ENCODE measurements at places on chromosomes 4 and X.

GRCh38 chr4:27005501-27005900, 144.9 kb downstream of the STIM2 start:
- DNase-seq: no peak

DNA sequence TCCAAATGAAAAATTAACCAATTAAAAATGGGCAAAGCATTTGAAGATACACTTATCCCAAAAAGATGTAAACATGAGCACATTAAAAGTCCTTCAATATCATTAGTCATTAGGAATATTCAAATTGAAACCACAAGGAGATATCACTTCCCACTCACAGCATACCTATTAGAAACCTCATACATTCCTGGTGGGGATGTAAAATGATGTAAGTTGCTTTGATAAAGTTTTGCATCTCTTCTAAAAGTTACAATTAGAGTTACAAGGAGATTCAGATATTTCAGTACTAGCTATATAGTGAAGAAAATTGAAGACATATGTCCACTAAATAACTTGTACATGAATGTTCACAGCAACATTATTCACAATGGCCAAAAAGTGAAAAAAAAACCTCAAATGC, 1109.3 kb upstream of the LCORL start:
- no peak for DNase-seq

DNA sequence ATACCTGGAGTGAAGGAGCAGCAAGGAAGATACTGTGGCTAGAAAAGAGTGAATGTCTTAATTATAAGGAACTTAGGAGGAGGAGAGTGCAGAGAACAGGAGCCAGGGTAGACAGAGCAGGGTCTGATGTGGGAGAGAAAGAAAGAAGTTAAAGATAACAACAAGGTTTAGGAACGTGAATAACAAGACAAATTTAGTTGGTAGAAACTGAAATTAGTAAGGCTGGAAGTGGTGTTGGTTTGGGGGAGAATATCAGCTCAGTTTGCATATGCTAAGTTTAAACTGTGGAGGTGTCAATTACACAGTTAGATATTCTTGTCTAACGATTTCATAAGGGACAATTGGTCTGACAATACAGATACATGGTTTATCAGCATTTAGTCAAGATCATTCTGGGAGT, 1123.7 kb upstream of the PABPC4L start:
- no peak for DNase-seq

DNA sequence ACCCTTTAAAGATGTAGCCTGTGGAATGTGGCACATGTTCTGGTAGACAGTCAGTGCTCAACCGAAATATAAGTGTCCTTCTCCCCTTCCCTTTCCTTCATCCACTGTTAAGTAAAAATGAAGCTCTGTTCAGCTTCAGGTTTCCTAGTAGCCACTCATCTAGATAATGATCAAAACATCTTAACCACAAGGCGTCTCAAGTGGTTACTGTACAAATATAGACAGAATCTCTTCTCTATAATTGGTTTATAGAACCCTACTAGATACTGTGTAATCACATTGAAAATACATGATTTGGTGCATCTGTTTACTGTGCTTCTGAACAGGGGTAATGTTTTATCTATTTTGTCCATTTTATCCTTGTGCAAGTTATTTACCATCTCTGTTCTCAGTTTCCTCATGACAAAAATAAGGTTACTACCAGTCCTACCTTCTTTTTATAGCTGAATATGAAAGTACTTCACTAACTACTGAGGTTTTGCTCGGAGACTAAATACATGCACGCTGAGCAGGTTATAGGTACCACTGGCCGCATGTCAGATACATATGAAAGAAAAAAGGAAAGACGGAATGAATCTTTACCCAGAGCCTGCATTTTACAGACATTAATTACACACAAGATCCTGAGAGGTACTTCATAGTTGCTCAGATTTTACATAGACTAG, 20.3 kb upstream of the SLC25A4 start:
- DNase-seq: no peak

DNA sequence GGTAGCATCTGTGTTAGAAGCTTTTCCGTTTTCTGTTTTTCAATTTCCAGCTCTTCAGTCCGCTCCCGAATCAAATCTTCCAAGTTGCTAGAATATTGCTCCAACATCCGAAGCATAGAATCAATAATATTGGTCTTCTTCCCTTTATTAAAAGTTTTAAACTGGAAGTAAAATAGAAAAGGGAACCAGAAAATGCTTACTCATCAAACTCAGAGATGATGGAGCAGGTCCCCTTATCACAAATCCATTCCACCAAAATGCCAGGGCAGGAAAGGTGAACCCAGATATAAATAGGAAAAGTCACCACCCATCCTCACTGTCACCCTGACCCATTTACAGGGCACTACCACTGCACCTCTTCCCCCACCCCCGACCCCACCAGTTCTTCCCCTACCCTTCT, 89.0 kb downstream of the GUCY2F start:
- no peak for DNase-seq

DNA sequence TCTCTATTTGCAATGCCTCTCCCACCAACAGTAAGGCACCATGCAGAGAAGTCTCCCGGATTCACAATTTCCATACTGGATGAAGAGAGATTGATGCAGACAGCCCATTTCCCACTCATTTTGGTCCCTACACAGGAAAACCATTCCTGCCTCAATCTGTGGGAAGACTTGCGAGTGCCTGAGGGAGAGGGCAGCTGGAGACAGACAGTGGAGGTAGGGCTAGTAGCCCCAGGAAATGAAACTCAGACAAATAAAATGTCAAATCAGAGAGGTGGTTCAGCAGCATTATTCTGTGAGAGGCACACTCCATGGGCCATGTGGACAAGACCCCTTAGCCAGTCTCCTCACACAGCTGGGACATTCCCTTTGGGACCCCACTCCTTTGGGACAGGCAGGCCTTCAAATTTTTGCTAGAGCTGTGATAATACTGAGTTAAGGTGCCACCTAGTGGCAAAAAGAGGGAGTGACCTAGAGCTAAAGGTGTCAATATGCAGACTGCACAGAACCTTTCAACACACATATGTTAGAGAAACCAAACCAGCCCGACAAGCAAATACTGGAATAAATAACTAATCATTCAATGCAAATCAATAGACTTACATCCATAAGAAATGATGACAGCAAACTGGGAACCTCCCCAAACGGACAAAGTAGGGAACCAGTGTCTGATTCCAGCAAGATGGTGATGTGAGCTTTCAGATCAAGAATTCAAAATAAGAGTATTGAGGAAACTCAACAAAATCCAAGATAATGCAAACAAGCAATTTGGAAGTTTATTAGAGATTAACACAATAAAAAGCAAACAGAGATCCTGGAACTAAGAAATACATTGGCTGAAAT, 1865.3 kb upstream of the AGA start:
- DNase-seq: no peak

DNA sequence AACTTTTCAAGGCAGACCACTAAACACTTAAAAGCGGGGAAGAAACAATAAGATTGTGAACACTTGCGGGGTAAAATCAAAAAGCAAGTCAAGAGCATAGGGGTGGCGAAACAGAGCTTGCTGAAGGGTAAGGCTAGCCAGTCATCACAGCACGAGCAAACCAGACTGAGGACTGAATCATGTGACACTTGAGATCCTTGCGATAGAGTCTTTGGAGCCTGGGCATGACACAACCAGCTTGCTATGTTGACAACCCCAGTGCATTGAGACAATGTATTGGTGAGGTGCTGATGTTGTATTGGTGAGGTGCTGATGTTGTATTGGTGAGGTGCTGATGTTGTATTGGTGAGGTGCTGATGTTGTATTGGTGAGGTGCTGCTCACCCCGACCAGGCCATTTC, 72.3 kb downstream of the SLIT2 start:
- no peak for DNase-seq

- no peak for DNase-seq
Measured at GRCh38 chrX:45619290-45619689, 418.6 kb upstream of the DIPK2B start.

DNA sequence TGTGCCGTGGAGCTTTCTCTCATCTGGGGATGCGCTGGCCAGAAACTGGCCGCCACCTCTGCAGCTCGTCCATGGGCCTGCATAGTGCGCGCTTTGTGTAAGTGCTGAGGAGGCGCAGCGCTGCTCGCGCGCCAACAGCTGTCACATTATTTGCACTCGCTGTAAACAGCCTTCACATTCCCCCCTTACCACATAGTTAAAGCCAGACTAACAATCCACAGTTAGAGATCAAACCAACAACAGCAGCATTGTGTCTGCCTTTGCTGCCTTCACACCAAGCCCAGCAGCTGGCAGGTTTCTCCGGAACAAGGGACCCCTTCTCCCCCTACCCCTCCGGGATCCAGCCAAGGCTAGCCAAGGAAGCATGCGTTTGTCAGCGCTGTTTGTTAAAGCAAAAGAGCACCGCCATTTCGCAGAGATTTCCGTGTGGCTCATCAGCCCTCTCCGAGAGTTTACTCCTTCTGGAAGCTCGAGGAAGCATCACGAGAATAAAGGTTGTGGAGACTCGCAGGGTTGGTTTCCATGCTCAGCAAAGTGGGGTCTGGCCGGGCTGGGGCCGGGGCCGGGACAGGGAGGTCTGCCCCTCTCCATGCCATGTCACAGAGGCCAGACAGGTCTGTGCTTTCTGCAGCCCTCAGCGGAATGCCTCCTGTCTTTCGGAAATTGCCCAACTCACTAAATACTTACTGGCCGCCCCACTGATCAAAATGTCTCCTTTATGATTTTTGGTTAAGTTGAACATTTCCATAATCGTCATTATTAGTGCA, 11.0 kb downstream of the BCOR start:
- DNase-seq: peak; percentile 13

- DNase-seq: peak; percentile 65
Measured at GRCh38 chr4:2402048-2402842, 16.2 kb downstream of the ZFYVE28 start.

GRCh38 chrX:112512509-112512908, 167.2 kb downstream of the LHFPL1 start:
- no peak for DNase-seq

- DNase-seq: no peak
Measured at GRCh38 chr4:104381729-104382128, 113.0 kb downstream of the CXXC4 start.

GRCh38 chr4:152628128-152628527, 51.7 kb downstream of the TMEM154 start:
- no peak for DNase-seq

DNA sequence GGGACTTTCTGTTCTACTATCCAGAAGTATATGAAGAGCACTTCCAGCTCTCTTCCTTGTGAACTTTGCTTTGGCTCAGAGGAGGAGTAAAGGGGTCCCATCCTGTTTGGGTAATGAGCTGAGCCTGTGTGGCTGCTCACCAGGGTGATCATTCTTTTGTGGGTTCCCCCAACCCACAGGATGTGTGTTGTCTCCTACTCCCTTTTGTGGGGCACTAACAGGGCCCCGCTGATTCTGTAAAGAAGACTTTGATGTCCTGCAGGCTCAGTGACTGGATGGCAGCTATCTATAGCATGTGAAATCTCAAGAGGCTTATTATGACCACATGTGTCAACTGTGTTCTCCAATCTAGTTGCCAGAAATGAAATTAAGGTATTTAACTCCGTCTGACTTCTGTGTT, 40.8 kb downstream of the ZNF518B start:
- no peak for DNase-seq

- DNase-seq: no peak
Measured at GRCh38 chr4:148116969-148117368, 325.2 kb downstream of the NR3C2 start.

- DNase-seq: peak; percentile 64
Measured at GRCh38 chr4:7828011-7828720, 111.5 kb downstream of the AFAP1 start.

All from large intestine (tissue), 12 donors.